ENCODE measurements at places on chromosomes 7 and 10.

GRCh38 chr10:114243661-114244060, 4.6 kb downstream of the VWA2 start:
- no peak for DNase-seq

GRCh38 chr10:126521399-126521798, 133.1 kb upstream of the ADAM12 start:
- no peak for DNase-seq

DNA sequence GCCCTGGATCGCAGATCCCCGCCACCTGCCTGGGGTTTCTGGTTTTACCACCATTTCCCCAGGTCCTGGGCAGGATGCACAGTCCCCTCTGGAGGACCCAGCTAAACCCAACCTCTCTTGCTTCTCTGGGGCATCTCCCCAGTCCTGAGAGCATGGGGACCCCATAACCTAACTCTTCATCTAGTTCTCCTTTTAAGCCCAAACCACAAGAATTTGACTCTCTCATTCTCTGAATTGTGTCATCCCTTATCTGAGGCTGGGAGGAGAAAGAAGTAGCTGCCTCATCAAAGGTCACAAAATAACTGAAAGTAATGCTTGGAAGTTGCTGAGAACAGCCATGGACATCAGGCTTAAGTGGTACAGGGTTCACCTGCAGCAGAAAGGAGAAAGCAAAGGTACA, 159.9 kb downstream of the FGFR2 start:
- no peak for DNase-seq

DNA sequence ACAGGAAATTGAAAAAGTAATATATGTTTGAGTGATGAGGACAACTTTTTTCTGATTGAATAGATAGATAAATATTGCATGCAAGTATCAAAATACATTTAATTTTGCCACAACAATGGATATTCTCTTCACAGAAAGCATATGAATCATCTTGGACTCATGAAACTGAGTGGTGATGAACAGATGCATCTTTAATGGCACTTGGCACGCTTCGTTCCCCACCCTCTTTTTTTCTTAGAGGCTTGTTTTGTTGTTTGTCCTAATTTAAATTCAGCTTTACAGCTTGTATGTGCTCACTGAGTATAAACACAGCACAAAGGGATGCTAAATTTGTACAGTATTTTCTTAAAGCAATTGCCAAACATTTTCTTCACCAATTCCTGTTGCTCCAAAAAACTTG, 145.0 kb upstream of the YAE1 start:
- no peak for DNase-seq

- DNase-seq, result no peak
These were observed 53.7 kb downstream of the PFKFB3 start for GRCh38 chr10:6256439-6256838.
